ENCODE measurements at places on chromosomes 1 and 21.

GRCh38 chr1:178342745-178343144 is 154.0 kb downstream of the CLEC20A start:
- no peak for DNase-seq

DNA sequence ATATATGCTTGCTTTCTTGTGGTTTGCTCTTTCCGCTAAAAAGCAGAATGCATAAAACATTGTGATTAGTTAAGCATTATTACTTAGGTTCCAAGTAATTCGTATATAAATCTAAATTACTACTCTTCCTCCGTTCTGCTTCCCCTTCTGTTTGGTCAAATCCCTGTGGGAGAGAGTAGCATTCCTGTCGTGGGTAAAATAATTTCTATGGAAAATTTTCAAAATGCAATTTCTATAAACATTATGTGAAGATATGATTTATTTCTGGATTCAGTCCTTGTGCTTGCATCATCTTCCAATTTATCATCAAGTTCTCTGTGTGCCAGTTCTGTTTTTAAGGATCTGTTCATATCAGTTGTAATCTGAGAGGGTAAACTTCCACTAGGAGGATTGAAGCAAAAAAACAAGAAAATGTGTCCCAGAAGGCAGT is 7.2 kb upstream of the WARS2 start:
- DNase-seq, result no peak

DNA sequence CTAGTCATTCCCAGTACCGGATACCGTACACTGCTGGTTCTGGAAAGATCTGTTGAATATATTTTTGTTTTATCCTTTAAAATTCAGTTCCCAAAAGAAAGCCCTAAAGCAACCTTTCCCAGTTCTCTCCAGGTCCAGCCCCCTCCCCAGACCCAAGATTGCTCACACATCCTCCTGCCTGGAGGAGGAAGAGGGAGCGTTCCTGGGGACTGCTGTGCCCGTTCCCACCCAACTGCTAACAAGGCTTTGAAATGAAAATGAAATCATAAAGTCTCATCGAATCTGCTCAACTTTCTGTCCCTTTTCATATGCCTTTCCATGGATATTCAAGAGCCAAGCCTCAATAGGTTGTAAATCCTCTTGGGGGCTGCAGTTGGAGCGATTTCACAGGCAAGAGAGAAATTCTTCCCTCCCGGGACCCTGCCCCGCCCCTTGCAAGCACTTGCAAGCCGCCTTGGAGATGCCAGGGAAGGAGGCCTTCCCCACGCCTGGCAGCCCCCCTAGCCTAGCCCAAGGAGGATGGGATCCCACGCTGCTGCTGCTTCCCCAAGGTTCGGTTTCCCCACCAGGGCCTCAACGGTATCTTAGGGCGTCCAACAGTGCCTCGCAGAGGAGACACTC is 113.2 kb upstream of the CACHD1 start:
- no peak for DNase-seq

DNA sequence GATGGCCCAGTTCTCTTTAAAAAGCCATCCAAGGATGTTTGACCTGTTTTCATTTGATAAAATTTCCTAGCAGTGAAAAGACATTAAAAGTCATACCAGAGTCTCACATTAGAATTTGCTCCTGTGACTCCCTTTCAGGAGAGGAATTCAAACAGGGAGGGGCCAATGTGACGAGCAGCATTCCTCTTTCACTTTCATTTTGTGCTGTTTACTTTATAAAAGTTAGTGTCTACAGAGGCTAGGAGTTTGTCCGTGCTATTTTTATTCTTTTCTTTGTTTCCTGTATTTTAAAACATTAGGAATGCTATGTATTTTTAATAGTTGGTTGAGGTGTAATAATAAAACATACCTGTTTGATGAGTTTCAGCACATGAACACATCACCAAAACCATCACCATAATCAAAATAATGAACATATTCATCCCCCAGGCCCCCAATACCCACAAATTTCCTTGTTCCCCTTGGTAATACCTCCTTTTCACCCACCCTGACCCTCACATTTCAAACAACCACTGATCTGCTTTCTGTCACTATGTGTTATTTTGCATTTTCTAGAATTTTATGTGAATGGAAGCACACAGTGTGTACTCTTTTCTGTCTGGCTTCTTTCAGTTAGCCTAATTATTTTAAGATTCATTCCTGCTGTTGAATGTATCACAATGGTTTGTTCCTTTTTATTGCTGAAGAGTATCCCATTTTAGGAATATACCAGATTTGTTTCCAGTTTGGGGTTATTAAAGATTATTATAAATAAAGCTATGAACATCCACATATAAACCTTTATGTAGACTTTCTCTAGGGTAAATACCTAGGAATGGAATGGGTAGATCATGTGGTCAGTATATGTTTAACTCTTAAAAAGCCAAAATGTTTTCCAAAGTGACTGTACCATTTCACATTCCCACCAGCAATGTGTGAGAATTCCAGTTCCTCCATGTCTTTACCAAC is 129.5 kb downstream of the TENT5C start:
- DNase-seq, result peak; percentile 58

- peak; percentile 87 for DNase-seq
Measured at GRCh38 chr1:173134800-173135199, 72.3 kb downstream of the TNFSF4 start.

GRCh38 chr21:41280115-41280919 is 36.3 kb upstream of the FAM3B start:
- peak; percentile 2 for DNase-seq

GRCh38 chr1:17925290-17926237 is 170.4 kb downstream of the ACTL8 start:
- no peak for DNase-seq

GRCh38 chr1:97593192-97593591 is 327.6 kb downstream of the DPYD start:
- no peak for DNase-seq

DNA sequence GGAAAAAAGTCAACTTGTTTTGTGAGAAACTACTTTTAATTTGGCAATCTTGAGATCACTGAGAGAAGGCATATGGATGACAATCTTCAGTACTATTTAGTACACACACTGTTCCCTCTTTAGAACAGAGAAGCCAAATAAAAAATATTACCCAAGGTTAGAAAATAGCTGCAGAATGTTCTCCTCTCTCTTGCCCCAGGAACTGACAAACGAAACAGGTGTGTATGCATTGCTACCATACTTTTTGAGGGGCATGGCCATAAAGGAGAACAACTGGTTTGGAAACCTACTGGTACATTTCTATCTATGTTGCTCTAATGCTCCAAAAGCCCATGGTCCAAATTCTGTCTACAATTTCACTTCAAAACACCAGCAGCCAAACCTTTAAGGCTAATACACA is 5.7 kb downstream of the TOR1AIP2 start:
- peak; percentile 84 for DNase-seq

GRCh38 chr21:32044205-32045180 is 171.7 kb downstream of the HUNK start:
- no peak for DNase-seq

GRCh38 chr1:29245876-29246275 is 9.6 kb downstream of the PTPRU start:
- DNase-seq, result no peak

- no peak for DNase-seq
Measured at GRCh38 chr1:1359664-1360468, 1.5 kb upstream of the MXRA8 start.

DNA sequence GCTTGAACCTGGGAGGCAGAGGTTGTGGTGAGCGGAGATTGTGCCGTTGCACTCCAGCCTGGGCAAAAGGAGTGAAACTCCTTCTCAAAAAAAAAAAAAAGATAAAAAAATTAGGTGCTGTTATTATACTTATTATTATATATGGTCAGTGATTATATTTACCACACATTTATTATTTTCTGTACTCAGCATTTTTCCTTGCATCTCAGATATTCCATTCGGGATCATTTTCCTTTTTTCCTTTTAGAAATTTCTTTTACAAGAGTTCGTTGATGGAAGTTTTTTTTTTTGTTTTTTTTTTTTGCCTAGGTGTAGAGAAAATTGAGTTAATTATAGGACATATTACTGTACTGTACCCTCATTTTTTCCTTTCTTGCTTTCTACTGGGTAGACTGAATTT is 13.5 kb downstream of the CCDC30 start:
- no peak for DNase-seq

GRCh38 chr1:17011439-17012307 is at the start of gene ATP13A2:
TSS of gene ATP13A2 (minus strand) at chr1:17011928. CDS start at chr1:17011738, 190 bp downstream.
- peak; percentile 93 for DNase-seq

DNA sequence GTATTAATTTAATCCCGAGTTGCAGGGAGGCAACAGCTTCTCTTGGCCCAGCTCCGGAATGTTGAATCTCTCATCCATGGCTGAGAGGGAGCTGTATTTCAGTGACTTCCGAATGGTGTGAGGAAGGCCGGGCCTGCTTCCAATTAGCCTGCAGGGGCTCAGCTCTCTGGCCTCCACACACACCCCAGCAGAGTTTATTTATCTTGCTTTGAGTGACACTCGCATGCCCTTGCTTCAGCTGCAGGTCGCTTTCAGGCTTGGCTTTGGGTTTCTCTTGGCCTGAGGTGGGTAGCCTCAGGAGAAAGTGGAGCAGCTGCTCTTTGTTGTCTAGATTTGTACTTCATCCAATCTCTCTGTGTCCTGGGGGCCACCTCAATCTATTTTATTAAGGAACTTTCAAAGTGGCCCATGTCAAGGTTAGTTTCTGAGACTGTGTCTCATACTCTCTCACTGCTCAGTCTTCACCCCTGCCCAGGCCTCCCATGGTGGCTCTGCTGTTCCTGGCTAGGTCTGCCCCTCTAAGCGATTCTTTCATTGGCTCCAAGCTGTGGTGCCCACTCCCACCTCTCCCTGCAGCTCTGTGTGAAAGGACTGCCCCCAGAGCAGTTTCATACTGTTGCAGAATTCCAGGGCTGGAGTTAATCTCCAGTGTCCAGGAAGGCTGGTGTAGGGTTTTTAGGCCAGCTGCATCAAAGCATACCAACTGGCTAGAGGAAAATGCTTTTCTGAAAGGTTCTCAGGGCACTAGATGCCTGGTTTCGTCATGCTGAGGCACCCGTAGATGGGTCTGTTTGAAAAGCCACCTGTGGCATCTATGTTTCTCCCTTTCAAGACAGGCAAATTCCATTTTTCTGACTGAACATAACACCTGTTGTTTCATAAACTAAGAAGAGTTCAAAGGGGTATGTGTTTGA is 153.5 kb downstream of the PLXNA2 start:
- DNase-seq, result peak; percentile 96

DNA sequence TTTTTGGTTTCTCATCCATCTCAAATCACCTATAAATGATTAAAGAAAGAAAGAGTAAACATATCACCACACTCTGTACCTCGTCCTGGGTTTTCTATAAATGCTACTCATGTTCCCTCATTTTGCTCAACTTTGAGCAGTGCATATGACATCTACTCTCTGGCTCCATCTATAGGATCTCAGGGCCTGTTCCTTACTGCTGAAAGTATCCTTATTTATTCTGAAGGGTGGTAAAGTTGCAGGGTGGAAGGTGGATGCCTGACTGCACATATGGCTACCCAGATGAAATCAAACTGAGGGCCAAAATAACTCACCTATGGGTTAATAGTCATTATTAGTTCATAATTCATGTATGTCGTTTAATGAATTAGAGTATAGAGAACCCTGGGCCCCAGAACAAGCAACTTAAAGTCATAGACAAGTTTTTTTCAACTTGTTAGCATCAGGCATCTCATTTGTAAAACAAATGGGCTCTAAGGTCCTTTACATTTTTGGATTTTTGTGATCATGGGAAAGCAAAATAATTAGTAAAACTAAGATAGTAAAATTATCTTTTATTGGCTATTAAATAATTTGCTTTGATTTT is 46.5 kb downstream of the NCF2 start:
- DNase-seq, result peak; percentile 79

DNA sequence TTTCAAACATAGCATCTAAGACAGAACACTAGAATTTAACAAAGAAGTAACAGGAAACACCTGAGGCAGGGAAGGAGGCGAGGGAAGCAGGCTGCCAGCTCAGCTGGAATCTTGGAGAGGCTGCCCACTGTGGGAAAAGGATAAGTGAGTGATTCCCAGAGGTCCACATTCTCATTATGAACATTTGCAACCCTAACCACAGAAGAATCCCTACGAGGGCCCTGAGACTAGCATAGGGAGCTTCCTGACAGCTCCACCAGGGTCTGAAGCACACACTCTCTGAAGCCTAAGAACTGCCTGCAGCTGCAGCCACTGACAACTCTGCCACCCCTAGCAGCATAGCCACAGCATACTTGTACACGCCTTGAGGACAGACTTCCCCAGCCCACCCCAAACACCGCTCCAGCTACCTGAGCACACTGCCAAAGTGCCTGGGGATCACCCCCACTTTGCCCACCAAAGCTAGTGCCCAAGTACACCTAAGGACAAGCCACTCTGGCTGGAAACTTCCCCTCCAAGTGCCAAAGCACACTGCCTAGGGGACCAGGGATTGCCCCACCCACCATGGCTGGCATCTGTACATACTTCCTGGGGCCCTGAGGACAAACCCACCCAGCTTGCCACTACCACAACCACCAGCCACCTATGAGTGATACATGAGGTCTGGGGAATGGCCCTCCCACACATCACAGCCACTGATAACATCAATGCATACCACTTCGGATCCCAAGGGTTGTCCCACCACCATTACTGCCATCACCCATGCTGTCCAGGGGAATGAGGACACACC is 76.6 kb upstream of the GUCA2A start:
- DNase-seq, result no peak

GRCh38 chr1:220710333-220710732 is 20.2 kb downstream of the C1orf115 start:
- no peak for DNase-seq

- no peak for DNase-seq
Measured at GRCh38 chr1:40712997-40713396, 21.5 kb downstream of the NFYC start.

DNA sequence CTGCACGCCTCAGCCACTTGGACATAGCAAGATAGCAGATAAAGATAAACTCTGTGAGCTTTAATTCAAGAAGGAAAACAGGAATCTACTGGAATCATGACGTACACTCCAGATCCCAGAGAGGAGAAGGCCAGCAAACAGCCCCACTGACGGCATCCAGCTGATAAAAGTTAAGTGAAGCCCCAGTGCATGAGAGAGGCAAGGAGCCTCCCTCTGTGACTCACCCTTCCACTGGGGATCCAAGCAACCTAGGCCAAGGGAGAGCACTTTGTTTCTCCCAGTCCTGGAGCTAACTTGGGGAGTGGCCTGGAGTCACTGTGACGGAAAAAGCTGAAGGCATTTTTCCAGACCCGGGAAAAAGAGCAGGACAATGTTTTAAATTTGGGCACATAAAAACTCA is 270.0 kb downstream of the AKT3 start:
- DNase-seq, result no peak

DNA sequence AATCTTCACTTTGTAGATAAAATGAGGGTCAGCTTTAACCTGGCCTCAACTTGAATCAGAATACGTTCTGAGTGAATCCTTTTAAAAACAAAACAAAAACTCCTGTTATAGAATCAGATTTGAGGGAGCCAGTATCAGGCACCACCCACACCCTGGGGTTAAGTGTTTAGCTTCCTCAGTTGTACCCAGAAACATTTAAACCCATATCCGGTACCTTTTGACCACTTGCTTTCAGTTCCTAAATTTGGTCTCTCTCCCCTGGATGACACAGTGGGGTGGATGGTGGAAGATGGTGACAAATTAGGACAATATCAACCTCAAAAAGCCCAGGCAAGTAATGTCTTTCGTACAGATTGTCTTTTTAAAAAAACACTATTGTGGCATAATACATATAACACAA is 10.4 kb downstream of the KLHDC7A start:
- no peak for DNase-seq

- DNase-seq, result no peak
Measured at GRCh38 chr21:25398630-25399029, 208.7 kb downstream of the MRPL39 start.
